Small intestine (tissue), 16 donors: ENCODE measurements at places on chromosomes 7 and 10.

GRCh38 chr7:4707217-4707741, 25.2 kb downstream of the FOXK1 start:
- no peak for DNase-seq

GRCh38 chr7:148394582-148394981, 196.0 kb upstream of the C7orf33 start:
- DNase-seq: no peak

- no peak for DNase-seq
These were observed 13.0 kb upstream of the FRA10AC1 start for GRCh38 chr10:93715345-93715744.

- DNase-seq: no peak
These were observed 830.2 kb upstream of the SORCS1 start for GRCh38 chr10:107994621-107995270.

DNA sequence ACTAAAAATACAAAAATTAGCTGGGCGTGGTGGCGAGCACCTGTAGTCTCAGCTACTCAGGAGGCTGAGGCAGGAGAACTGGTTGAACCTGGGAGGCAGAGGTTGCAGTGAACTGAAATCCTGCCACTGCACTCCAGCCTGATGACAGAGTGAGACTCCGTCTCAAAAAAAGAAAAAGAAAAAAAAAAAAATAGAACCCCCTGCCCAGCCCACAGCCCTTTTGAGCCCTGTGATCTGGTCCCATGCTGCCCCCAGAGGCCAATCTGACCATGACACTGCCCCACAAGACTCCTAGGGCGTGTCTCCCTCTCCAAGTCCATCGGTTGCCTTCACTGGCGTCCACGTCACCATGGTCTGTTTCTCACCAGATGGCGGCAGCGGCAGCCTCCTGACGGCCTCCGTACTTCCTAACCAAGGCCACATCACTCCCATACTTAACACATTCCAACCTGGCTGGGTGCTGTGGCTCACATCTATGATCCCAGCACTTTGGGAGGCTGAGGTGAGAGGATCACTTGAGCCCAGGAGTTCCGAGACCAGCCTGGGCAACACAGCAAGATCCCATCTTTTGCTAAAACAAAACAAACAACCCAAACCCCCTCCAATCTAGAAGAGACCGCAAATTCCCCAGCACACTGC, 18.0 kb downstream of the STX1A start:
- DNase-seq: peak; percentile 82

DNA sequence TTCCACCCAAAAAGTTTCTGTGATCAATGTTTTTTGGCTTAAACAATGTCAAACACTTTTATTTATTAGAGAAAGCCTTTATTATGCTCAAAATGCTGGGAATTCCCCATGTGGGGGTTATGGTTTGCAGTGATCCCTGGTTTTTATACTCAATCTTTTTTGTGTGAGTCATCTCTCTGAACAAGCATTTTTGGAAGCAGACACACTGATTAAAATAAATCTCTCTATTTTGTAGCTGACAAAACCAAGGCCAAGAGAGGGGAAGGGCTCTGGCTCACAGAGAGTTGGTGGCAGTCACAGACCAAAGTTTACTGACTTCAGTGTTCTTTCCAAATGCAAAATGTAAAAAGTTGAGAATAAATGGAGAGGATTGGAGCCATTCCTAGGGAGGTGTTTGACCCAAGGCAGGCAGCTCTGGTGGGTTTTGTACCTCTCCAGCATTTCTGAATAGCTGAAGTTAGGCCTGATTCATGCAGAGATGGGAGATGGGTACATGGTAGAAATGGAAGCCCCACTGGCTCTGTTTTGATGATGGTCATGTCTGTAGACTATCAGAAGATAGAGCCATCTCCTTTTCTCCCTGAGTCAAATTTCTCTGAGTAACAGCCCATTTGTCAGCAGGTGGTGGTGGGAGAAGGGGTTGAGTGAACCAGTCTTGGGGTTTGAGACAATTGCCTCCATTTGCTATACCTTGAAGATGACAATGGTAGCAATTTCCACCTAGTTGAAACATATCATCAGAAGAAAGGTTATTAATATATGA, 45.4 kb upstream of the NAMPT start:
- no peak for DNase-seq

DNA sequence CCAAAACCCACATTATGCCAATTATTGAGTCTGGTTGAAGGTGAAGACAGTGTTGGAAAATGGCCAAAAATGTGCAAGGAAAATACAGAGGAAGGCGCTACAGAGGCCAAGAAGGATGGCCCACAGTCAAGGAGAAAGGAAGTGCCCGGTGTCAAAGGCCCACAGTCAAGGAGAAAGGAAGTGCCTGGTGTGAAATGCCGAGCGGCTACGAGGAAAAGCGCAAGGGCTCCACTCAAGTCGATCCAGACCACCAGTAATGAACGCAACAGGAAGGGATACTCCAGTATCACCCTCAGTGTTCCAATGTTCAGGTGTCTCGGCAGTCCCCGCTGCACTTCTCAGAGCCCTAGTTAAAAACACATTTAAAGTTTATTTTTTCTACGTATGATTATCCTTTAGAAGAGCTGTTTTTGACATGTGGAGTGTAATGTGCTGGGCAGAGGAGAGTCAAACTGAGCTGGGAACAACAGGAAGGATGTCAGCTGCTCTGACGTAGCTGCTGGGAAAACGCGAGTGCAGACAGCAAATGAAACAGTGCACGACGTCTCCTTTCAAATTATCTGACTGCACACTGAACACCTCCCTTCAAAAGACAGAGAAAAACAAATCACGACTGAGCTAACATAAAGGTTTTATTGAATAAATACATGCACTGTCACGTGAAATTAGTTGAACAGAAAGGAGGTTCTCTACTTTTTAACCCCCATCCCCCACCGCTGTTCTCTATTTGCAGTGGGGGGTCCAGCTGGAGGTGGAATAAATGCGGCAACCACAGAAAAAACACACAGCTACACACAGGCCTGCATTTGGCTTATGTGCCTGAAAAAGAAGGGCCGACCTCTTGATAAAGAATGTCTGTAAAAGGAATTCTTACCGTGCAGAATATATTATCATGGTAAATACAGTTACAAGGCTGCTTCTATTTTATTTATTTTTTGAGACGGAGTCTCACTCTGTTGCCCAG, 26.1 kb upstream of the NCAPG2 start:
- no peak for DNase-seq
